ENCODE measurements at places on chromosomes 12 and 14.

- DNase-seq, result no peak
Observed at GRCh38 chr14:23617539-23617938, 18.6 kb upstream of the DHRS2 start.

DNA sequence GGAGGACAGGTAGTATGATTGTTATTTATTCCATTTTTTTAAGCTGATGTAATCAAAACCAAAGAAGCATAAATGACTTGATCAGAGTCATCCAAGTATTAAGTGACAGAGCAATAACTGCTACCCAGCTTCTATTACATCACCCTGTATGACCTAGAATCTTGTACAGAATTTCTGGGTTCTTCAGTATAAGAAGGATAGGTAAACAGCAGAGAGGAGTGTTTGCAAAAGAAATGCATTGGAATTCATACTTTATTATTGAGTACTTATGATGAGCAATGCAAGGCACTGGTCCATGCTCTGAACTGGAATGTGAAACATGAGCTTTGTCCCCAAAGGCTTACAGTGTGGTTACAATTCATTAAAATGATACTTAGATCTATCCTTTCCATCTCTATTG lies 916.8 kb downstream of the DIO2 start:
- DNase-seq, result no peak

DNA sequence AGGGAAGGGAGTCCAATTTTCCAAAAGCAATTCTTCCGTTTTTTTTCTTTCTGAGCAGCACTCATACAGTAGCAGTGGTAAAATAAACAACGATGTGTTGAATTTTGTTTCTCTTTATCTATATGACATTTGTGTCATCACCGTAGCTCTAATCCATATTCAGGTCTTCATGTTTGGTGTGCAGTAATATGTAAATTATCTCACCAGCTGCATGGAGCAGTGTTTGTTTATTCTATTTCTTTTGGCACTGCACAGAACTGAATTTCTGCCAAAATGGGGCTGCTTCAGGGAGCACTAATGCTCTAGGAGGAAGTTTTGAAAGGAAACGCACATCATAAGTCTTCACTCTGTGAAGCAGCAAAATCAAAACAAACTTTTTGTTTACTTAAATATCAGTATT lies 130.0 kb upstream of the NPAS3 start:
- DNase-seq, result peak; percentile 36

DNA sequence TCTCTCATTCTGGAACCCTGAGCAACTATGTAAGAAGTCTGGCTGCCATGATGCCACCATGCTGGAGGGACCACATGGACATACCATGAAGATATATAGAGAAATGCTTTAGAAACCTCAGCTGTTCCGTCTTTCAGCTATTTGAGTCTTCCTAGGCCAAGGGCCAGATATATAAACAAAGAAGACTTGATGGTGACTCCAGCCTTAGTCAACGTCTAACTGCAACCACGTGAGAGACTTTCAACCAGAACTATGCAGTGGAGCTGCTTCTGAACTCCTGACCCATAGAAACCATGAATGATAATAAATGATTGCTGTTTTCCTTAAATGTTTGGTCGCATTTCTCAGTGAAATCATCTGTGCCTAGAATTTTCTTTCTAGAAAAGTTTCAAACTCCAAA lies 20.0 kb upstream of the KITLG start:
- DNase-seq, result peak; percentile 84

- DNase-seq, result no peak
Observed at GRCh38 chr12:75703131-75703530, 191.7 kb upstream of the KRR1 start.

DNA sequence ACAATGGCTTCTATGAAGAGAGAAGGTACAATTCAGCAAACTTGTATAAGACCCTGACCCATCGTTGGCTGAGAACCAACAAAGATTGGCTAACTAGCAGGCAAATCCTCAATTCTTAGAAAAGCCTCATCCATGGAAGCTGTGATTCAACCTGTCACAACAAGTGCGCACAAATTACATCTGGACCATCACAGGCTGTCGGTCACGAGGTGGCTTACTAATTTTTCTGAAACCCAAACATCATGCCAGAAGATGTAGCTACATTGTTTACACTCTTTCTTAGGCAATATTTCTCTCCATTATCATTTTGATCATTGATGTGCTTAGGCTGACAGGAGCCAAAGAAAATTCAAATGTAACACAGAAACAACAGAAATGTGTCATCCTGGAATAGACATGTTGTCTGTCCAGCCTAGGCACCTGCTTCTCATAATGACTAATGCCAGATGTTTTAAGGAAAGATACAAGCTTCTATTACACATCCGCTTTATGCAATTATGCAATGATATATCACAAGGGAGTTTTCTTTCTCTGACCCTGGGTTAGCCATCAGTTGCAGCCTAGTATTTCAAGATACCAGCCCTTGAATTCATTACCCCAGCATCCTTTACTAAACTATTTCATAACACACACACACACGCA lies 92.9 kb upstream of the DIO2 start:
- peak; percentile 47 for DNase-seq

GRCh38 chr14:103121846-103122584 lies 1.2 kb upstream of the TNFAIP2 start:
- DNase-seq, result peak; percentile 70

- DNase-seq, result no peak
Observed at GRCh38 chr12:62762645-62763044, 172.3 kb downstream of the PPM1H start.

DNA sequence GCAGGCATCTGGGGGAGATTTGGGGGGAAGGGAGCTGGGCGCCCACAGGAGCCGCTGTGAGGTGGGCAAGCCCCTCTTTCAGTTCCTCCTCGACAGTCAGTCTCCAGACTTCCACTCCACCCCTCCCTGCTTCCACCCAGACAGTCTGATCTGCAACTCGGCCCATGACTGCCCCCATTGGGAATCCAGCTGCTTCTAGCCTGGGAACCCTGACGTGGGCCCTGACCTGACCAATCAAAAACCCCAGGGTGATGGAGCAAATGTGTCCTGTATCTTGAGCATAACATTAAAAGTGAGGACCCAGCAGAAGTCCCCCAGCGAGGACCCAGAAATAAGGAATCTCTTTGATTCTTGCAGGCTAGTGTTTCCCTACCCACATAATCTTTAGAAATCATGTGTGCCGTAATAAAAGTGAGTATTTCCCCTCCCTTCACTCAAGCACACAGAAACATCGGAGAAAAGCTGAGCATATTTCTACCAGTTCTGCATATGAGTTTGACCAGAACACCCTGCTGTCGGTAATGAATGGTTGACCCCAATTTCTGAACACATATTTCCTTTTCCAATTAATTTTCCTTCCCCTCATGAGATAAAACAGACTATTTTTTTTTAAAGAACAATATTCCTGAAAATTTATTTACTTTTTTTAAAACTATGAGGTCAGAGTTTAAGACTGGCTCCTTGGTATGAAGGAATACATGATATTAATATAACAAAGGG lies 6.4 kb downstream of the SSH1 start:
- DNase-seq, result peak; percentile 85

DNA sequence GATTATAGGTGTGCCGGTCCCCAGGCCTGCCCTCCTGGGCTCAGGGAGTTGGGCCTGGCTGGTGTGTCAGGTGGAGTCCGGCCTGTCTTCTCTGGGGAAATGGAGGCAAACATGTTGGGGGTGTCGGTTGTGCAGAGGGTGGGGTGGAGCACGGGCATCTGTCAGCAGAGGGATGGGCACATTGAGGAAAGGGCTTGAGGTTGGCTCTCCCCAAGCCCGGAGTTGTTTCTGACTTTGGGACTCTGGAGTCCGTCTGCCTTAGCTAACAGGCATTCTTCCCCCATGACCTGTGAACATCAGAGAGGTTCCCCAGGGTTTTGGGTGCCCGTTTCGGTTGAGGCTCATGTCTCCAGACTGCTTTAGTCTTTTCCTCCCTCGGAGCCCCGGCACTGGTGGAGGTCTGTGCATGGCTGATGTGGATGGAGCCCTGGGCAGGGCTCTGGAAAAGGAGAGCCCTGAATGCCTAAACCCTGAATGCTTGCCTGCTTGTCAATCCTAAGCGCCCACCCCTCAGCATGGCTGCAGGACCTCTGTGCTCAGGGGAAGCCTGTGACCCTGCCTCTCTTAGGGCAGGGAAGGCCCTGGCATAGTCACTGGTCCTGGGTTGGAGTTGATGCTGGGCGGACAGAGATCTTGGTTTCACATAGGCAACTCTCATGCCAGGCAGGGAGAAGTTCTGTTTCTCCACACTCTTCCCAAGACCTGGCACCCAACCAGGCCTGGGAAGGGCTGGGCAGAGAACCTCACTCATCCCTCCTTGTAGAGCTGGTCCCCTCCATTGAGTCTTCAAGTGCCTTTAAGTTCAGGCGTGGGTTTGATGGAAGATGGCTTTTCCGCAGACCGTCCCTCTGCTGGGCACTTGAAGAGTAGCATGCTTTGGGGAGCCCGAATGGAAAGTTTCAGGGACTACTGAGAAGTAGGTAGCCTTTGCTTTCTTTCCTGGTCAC lies 12.9 kb downstream of the NYNRIN start:
- peak; percentile 60 for DNase-seq

DNA sequence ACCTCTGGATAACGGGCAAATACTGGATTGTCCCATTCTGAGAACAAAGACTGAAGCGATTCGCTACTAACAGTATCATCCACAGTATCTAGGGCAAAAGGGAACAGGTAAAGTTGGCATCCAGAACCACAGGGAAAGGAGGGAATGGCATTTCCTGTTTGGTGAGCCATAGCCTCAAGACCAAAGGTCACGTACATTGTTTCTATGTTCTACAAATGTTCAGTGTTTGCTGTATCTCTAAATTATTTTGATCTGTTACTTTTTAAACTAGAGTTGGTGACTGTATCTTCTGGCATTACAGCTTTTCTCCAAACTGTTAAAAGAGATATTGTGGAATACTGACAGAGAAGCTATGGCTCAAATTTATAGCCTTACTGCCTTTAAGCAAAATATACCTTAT lies 9.7 kb downstream of the MLH3 start:
- DNase-seq, result no peak

DNA sequence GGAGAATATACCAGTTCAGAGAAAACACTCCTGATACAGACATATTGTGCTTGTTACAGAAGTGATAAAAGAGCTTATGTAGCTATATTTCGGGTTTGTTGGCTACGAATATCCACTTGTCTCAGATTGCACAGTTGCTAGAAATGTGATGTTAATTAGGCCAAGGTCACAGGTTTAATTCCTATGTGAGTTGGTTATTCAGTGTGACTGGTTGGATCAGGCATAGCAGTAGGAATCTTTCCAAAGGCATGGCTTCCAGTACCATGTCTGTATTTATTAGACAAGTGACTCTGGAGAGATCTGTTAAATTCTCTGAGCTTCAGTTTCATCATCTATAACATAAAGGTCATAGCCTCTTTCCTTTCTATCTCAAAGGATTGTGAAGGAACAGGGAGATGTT lies 152.7 kb upstream of the KITLG start:
- no peak for DNase-seq

DNA sequence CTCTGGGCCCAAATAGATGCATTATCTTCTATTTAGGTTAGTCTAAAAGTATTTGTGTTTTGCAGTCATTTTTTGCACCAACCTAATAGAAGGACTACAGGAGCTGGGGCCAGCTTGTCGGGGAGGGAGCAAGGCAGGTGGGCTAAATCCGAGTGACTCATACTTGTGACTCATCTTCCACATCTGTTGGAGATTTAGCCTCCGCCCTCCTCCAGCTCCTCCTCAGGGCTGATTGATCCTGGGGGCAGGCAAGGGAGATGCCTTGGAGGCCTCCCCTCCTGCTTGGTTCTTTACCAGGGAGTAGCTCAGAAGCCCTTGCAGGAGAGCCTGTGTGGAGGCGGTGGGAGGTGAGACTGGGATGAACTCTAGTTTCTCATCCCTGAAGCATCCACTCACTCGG lies 27.9 kb downstream of the RHOF start:
- DNase-seq, result peak; percentile 79

DNA sequence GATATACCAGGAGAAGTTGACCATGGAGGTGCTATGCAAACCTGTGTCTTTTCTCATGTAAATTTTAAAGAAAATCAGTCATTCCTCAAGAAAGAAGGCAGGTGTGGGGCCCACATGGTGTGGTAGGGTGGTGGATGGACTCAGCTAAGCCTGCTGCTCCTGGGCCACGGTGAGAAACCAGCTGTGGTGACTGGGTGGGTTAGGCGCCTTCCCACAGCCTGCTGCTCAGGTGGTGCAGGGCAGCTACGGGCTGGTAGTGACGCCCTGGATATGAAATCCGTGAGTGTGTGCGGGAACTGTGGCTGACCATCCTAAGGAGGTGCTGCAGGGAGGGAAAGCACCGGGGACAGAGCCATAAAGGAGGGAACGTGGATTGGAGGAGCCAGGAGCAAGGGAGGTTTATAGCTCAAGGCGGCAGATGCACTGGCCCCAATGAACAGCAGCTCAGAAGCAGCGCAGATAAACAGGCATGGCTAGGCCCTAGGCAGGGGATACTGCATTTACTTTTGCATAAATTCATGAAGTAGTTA lies 408.8 kb downstream of the FUT8 start:
- DNase-seq, result no peak

- DNase-seq, result peak; percentile 40
Observed at GRCh38 chr12:114697741-114698565, 14.0 kb upstream of the TBX3 start.

- peak; percentile 57 for DNase-seq
Observed at GRCh38 chr12:1355396-1355795, 239.0 kb downstream of the FBXL14 start.

DNA sequence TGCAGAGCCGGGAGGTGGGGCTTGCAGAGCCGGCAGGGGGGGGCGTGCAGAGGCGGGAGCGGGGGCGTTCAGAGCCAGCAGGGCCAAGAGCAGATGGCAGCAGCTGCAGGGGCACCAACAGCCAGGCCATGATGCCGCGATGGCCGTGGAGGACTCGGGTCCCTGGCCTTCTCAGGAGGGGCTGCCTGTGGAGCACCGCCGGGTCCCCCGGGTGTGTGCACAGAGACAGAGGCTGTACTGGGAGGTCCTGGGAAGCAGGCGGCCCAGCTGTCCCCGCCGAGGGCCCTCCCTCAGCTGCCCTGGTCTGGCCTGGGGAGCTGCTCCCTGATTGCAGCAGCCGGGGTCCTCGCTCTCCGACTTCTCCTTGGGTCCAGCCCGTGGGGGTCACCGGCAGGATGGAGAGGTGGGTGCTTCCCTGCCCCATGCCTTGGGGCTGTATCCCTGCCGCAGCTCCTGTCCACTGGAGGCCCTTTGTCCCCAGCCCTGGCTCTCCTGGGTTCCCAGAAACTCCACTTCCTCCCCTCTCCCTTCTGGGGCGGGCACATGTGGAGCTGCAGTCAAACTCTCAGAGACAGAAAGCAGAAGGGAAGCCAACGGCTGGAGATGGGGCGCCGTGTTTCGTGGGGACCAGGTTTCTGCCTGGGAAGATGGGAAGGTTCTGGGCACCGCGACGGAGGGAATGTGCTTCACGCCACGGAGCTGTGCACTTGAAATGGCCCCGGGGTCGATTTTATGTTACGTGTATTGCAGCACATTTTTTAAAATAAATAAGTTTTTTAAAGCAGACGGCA lies 75.8 kb upstream of the GALNT9 start:
- no peak for DNase-seq

Measured in AG10803 (cell line).